ENCODE measurements at places on chromosomes 13 and 19.

GRCh38 chr13:50358231-50359040, 343.2 kb downstream of the KCNRG start:
- no peak for DNase-seq

- no peak for DNase-seq
Observed at GRCh38 chr19:4277191-4277696, 1.8 kb upstream of the SHD start.

GRCh38 chr13:73025217-73026012, 33.4 kb upstream of the KLF5 start:
- no peak for DNase-seq

GRCh38 chr19:28855216-28855615, 357.7 kb downstream of the UQCRFS1 start:
- DNase-seq: no peak

GRCh38 chr13:41455725-41456419, 1.5 kb upstream of the RGCC start:
- no peak for DNase-seq

- DNase-seq: no peak
Observed at GRCh38 chr13:29664591-29664990, 69.1 kb upstream of the SLC7A1 start.

GRCh38 chr19:56866538-56866937, 26.0 kb upstream of the PEG3 start:
- DNase-seq: no peak

DNA sequence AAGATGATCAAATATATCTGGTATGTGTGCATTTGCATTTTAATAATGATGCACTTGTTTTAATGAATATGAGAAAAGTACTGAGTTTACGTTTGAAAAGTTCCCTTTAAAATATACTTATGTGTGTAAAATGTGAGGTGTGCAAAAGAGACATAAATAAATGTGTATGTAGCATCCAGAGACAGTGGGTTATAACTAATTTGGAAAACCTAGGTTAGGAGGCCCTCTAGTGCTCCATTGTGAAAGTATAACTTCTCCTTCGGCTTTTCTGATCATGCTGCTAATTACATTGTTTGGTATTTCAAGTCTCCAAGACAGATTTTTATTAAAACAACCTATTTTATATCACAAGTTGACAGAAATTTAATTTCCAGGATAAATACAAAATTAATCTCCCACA, 30.1 kb downstream of the SCEL start:
- peak; percentile 23 for DNase-seq

DNA sequence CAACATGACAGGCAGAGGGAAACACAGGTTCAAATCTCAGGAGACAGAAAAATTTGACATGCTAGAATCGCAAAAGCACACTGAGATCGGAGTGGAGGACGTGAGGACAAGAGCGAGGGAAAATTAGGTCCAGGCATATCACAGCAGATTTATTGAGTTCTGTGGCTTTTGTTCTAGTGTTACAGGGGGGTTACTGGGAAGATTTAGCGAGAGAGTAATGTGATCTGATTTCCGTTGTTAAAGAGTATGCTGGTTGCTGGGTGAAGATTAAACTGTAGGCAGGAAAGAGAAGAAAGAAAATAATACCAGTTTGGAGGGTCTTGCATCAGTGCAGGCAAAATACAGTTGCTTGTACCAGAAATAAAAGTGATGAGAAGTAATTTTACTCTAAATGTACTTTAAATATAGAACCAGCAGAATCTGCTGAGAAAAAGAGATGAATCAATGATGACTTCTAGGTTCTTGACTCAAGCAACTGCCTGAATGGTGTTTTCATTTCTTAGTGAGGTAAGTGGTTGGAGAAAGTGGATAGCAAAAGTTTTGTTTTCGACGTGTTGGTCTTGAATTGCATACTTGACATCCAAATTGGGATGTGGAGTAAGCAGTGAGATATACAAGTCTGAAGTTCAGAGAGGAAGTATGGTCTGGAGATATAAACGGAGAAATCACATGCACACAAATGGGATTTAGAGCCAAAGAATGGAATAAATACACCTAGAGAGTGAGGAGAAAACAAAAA, 35.7 kb downstream of the UFM1 start:
- no peak for DNase-seq

DNA sequence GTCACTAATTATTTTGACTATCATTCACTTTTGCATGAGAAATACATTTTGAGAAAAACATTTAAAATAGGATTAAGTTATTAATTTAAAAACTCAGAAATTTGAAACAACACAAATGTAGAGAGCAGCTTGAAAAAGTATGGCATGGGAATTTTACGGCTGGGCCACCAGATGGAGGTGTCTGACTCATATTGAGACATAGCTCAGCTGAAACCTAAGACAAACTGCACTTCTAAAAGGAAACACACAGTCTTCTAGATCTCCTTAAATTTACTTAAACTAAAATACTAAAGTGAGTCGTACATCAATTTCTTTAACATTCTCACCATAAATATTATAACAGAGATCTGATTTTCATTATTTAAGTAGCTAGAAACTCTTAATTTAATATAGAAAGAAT, 41.9 kb upstream of the POSTN start:
- DNase-seq: no peak

- no peak for DNase-seq
Observed at GRCh38 chr19:3509566-3509989, 3.5 kb downstream of the FZR1 start.

- no peak for DNase-seq
Observed at GRCh38 chr13:29125934-29126424, 305.8 kb downstream of the MTUS2 start.

GRCh38 chr13:111209613-111210012, 94.5 kb downstream of the ARHGEF7 start:
- no peak for DNase-seq
